ENCODE measurements at places on chromosomes 3 and 15.

- no peak for DNase-seq
Observed at GRCh38 chr15:58410353-58410752, 21.4 kb upstream of the LIPC start.

GRCh38 chr3:121592856-121593702, at the start of gene FBXO40:
Gene FBXO40 (plus strand): TSS chr3:121593379. CDS start chr3:121620576, 27,197 bp downstream.
- no peak for DNase-seq

DNA sequence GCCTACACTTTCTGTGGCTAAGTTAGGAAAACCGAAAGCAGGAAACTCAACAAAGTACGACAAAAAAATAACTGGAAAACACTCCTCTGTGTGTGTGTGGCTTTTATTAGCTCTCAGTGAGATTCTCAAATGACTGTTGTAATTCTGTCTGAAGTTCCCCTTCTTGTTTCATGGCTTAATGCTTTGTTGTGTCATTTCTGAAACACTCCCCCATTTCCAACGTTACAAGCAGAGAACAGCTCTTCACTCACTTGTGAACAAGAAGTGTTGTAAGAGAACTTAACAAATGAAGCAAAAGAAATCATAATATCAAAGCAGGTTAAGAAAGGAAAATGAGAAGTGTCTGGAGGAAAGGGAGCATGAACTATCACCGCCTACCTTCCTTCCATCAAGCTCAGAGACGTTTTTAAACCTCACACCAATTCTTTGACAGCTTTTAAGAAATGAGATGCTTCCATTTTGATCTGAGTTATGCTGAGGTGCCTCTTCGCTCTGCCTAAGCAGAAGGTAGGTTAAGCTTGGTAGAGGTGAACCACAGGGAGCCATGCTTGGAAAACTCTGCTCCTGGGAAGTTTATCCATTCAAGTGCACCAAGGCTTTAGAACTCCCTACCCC, 12.4 kb upstream of the SEC62 start:
- no peak for DNase-seq

GRCh38 chr3:11914651-11915050, 68.0 kb upstream of the TAMM41 start:
- no peak for DNase-seq

DNA sequence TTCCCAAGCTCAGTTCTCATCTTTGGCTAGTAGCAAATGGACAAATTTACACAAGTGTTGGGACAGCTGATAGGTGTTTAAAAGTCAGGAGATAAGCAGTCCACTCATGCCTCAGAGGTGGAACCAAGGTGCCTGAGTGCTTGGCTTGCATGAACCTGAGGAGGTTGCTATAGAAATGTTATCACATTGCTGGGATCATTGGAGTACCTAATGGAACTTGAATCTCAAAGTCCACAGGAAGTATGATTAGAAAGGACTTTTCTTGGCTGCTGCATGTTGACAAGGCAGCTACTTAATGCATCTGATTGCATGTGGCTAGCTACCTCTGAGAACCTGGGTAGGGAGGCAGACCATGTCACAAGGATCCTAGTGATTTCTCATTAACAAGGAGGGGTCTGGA, 39.5 kb upstream of the C3orf80 start:
- DNase-seq, result no peak

GRCh38 chr15:81473946-81474345, 99.9 kb upstream of the TMC3 start:
- no peak for DNase-seq

DNA sequence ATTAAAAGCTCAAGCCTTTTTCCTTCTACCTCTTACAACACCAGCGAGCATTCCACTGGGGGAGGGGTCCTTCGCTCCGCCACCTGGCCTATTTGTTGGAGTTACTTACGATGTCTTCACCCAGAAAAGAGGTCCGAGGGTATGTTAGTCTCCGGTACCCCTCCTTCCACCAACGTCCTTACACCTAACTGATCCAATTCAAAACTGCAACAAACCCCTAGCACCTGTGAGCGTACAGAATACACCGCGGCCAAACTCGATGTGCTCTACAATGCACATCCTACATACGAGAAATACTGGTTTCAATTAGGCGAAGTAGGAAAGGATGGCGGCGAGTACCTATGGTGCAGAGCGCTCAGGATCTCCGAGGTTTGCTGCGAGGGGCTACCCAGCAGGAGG, 944 bp downstream of the SLITRK3 start:
- DNase-seq, result no peak

GRCh38 chr3:119679874-119680273, 2.7 kb upstream of the COX17 start:
- no peak for DNase-seq

- DNase-seq, result no peak
Observed at GRCh38 chr3:53269888-53270880, 14.4 kb upstream of the TKT start.

- DNase-seq, result peak; percentile 35
Observed at GRCh38 chr15:89129123-89129815, 41.0 kb downstream of the ABHD2 start.

DNA sequence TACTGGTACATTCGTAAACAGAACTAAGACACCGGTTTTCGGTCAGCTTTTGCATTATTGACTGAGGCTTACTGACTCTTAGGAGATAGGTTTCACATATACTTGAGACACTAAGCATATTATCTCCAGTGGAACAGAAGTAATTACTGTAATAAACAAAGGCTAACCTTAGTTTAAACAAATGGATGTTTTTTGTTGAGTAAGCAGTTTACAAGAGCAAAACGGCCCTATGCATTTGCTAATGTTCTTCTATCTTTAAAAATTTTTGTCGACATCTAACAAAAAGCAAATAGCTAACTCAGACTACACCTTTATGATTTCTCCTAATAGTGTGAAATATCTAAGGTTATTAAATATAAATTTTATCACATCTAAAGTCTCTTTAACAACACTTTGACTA, 664.5 kb downstream of the ROBO1 start:
- no peak for DNase-seq

GRCh38 chr3:175428466-175428865, 569.3 kb downstream of the NAALADL2 start:
- DNase-seq, result no peak
